ENCODE measurements at places on chromosomes 7 and 10.

DNA sequence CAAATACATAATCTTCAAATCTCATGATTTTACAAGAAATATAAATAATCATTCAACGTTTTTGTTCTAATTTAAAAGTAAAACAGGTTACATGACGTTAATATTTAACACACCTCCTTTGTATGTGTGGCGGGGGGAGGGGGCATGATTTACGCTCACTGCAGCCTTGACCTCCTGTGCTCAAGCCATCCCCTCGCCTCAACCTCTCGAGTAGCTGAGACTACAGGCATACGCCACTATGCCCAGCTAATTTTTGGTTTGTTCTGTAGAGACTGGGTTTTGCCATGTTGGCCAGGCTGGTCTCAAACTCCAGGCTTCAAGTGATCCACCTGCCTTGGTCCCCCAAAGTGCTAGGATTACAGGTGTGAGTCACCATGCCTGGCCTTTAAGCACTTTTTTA lies 7.2 kb upstream of the CACNA2D1 start:
- no peak for DNase-seq

DNA sequence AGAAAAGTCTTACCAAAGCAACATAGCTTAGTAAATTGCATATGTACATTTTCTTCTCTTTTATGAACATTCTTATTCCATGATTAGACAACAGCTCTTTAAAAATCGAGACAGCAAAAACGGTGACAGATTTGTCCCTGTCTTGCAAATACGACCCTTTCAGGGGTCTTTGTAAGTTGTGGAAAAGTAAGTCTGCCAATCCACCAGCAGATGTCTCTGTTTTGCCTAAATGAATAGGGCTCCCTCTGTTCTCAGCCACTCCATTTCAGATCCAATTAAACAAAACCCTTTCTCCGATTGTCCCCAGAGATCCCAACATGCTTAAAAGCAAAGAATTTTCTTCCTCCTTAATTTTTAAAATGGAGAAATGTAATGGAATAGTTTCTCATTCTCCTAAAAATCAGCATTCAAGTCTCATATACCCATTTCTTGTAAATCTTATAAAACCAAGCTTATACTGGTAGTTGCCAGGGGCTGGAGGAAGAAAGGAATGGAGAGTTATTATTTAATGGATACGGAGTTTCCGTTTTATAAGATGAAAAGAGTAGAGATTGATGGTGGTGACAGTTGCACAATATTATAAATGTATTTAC lies 61.0 kb upstream of the NFE2L3 start:
- peak; percentile 48 for DNase-seq

DNA sequence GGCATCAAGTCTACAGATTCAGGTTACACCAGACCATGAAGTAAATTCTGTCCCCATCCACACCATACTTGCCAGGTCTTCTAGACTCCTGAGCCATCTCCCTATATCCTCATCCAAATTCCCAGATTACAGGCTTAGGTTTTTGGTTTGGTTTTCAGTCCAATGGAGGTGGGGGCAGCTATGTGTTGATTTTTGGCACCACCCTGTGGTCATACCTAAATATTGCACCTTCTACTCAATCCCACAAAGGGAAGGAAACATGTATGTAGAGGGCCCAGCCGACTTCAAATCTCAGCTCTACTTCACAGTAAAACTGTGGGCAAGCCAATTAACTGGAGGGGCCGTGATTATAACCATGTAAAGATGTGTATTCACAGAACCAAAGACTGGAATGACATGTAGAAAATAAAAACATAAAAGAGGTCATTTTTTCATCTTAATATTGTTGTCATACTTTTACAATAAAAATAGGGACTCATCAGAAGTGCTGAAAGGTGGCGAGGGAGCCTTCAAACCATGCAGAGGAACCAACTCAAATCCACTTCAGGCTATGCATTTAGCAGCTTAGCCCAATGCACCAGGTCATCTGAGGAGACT lies 19.8 kb downstream of the ERCC6 start:
- DNase-seq = peak; percentile 29

DNA sequence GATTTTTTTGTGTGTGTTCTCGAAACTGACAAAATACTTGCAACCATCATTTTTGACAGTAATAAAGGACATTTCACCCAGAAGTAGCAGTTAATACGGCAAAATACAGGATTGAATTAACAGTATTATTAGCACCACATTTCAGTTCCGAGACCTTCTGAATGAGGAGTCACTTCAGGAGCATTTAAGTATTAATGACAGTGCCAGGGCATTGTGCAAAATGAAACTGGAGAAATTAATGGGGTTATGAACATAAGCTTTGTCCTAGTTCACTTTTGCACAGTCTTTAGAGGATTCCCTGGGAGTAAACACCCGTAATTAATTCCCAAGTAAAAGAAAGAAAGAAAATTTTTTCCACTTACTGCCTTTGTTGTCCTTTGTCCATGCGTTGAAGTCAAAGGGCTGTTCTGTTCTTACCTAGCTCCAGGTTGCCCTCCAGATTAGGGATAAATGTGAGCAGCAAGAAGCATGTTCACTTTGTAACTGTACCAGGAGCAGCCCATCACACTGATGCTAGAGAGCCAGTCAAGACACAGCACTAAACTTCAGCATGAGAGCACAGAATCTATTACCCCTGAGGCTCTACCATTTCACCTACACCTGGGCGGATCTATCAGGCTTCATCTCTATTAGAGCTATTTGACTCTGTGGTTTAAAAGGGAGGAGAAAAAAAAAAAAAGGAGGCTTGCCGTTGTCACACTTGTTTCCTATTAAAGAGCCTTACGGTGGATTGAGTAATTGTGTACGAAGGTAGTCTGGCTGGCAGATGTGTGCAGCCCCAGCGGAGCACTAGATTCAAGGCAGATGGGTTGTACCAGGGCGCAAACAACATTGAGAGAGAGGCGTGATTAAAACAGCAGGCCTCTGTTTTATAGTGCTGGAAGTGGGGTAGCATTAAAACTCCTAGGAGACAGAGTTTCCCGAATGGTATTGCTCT lies 297.8 kb upstream of the SEMA3A start:
- DNase-seq = peak; percentile 82

DNA sequence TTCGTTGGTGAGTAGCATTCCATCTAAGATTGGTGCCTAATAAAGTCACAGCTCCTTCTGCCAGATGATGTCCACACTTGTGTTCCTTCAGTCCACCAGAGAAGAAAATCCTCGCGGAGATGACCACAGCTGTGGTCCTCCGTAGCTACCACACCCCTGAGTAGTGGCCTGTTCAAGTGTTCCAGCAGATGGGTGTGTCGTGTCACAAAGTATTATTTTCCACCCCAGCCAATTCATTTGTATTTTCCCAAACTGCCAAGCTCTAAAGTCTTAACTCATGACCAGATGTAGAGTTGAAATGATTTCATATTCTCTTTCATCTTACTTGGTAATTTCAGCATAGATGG lies 251.3 kb upstream of the TCF7L2 start:
- DNase-seq = no peak
